Upper lobe of left lung (tissue), 6 donors: ENCODE measurements at places on chromosomes 11 and 22. TPM values are rescaled to one million over a fixed set of nuclear protein-coding genes. Genes with fewer than 3 reads are reported as not detected.

The P2RX3 gene
- total RNA-seq: not detected

The TSG101 gene
- total RNA-seq: 67.6 TPM

The MIF gene
- total RNA-seq: 326 TPM

- DNase-seq: no peak
Observed at GRCh38 chr11:38971141-38971540, 2373.1 kb upstream of the RAG2 start.

GRCh38 chr11:46117842-46118241 is 3.4 kb downstream of the PHF21A start:
- no peak for DNase-seq
